ENCODE measurements at places on chromosomes 7 and 10.

DNA sequence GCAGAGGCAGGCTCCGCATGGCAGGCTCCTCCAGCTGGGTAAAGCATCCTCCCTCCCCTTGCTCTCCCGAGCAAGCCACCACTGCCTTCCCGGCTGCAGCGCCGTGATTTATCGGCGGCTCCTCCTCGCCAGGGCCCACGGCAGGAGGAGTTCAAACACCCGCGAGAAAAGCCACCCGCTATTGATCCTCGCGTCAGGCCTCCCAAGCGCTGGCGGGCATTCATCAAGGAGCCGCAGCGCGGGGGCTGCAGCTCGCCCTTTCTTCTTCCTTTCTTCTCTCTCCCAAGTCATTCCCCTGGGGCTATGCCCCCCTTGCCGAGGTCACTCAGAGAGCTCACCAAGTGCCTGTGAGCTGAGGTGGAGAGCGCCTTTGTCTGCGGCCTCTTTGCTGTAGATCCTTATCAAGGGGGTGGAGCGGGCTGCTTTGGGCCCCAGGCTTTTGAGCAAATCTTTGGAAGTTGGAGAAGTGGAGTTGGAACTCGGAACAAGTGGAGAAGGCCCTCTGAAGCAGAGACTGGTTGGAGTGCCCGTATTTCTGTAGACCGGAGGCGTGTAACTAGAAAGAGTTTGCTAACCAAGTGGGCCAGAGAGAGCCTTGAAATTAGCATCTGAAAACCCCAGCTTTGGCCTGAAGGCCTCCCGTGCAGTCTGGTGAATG is 107.2 kb upstream of the PPIF start:
- no peak for DNase-seq

- no peak for DNase-seq
Observed at GRCh38 chr10:22369434-22370072, 24.3 kb downstream of the SPAG6 start.

DNA sequence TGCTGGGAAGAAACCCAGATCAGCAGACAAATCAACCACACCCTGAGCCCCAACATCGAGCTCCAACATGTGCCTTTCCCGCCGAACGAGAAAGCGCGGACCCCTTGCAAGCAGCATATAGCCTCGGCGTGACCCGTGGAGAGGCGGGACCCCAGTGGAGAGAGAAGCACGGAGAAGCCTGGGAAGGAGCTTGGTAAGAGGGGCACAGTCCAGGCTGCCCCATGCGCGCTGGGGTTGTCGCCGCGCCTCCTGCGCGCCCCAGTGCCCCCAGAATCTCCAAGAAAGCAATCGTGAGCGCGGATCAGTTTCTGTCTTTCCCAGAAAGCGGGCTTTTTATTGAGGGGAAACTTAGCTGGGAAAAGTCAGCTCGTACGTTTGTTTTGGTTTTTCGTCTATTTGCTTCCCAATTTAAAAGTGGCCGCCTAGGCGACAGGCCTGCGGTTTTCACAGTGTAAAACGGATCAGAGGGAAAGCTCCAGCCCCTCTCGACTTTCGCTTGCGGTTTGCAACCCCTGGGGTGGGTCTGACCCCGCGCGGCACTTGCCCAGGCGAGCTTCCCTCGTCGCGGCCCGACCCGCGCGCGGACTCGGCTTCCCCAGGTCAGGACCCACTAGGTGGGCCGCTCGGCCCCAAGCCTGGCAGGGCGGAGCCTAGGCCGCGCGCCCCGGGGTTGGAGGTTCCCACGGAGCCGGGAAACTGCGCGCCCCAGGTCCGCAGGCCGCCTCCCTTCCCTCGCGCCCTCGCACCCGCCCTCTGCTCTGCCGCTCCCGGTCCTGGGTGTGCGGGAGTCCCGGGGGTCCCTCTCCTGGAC is 31.1 kb downstream of the SKIDA1 start:
- DNase-seq, result no peak

DNA sequence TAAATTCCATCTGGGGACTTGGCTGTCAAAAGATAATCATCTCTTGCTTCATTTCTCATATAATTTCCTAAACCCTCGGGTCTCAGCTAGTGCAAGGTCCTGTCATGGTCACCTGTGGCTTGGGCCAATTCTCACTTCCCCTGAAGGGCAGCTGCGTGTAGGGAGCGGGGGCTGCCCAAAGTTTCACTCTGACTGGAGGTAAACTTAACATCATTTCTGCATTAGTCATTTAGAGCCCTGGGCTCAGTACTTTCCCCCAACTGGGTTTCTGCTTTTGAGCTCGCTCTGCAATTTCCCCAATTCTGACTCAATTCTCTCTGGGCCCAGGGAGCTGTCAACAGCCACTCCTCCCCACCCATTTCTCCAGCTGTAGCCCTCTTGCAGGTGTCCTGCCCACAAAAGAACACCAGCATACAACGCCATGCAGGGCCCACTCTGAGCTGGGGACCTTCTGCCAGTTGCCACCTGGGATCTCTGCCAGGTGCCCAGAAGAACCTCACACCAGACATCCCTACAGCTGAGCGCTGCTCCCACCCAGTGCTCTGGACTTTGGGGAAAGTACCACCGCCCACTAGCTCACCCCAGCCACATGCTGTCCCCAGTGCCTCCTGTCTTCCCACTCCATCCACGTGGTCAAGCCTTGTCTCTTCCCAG is 37.9 kb downstream of the VOPP1 start:
- peak; percentile 37 for DNase-seq

GRCh38 chr7:96085953-96086352 is 235.9 kb downstream of the SLC25A13 start:
- no peak for DNase-seq

GRCh38 chr10:3765146-3765545 is 19.9 kb downstream of the KLF6 start:
- no peak for DNase-seq

DNA sequence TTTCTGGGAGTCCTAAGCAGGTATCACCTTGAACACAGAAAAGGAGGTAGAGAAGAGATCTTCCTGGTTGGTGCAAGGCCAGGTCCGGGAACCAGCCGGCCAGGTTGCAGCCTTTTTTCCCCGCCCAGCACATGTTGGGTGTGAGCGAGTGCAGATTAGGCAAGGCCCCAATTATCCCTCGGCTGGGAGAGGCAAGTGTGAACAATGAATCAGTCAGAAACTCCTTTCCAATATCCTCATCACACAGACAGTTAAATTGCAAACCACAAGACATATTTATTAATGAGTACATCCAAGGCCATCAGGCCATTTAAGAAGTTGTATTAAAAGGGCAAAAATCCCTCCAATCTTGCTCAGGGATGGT is 115.0 kb upstream of the AFAP1L2 start:
- DNase-seq, result no peak

DNA sequence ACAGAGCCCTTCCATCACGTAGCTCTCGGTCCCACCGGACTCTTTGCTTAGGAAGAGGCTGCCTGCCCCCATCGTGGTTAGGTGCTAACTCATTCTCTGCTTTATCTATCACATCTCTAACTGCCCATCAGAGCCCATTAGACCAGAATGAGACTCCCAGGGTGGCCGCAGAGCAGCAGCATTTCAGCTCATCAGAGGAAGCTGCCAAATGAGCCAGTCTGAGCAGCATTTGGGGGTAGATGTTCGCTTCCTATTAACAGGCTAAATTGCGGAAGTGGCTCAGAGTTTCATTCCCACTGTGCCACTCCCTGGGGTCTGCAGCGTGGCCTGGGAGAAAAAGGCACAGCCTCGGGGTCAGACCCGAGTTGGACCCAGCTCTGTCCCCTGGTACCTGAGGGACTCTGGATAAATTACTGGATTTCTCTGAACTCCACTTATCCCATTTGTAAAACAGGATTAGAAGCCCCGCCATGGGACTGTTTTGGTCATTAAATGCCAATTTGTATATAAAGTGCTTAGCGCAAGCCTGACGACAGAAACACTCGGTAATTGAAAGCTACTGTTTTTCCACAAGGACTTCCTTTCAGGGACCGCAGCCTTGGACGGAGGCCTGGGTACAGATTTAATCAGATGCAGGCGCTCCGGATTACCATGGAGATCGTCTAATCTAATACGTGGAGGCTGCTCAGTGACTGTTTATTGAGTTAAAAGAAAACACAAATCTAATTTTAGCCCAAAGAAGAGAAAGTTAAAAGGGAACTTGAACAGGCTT is 73.8 kb upstream of the PRLHR start:
- DNase-seq, result no peak

- no peak for DNase-seq
Observed at GRCh38 chr10:81367132-81367531, 507.9 kb upstream of the NRG3 start.

DNA sequence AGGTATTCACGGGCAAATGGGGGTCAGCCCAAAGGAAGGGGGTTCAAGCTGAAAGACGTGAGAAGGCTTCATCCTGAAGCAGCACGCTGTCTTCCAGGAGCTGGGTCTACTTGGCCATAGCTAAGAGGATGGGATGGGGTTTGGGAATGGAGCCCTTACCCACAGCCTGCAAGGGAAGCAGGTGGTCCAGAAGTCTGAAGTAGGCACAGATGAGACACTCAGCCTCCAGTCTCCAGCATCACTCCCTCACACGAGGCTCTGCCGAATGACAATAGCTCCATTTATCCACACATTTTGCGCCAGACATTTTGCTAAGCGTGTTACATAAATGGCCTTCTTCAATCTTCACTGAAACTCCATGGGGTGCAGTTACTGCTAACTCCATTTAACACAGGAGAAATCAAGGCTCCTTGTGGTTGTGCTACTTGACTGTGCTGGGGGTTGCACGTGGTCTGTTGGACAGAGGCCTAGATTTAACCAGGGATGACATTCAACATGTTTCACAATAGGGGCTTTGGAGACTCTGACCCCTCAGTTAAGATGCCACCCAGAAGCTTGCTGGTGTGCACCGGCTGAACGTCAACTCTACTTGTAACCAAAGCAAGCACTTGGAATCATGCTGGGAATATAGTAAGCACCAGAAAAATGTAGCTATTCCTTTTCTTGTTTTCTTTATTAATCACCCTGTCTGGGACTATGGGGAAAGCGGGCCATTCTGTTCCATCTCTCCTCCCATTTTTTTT is 85.3 kb downstream of the FAM241B start:
- no peak for DNase-seq

DNA sequence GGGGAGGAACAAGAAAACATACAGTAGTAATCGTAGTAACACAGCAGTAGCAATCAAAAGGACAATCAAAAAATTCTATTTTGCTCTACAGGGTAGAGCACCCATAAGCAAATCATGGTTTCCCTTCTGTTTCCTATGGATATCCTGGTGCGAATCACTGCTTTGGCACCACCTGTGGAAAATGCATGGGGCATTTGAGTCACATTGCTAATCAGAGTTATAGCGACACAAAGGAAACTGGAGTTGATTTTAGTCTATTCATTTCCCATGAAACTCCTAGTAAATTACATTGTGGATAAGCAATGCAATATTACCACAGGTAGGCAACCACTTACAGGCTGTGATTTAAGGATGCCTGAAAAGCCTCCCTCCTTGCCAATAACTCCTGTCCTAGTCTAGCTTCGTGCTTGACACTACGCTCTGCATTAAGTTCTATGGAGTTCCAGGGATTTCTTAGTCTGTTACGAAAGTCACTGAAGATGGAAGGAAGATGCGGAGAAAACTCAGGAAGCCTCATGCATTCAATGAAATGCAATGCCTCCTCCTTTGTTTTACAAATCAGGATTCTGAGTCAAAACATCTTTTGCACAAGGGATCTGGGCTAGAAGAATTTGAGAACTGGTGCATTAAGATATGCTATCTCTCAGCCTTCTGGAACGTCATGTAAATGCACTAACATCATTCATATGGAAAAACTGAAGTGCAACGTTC is 188.4 kb downstream of the DGKI start:
- no peak for DNase-seq

DNA sequence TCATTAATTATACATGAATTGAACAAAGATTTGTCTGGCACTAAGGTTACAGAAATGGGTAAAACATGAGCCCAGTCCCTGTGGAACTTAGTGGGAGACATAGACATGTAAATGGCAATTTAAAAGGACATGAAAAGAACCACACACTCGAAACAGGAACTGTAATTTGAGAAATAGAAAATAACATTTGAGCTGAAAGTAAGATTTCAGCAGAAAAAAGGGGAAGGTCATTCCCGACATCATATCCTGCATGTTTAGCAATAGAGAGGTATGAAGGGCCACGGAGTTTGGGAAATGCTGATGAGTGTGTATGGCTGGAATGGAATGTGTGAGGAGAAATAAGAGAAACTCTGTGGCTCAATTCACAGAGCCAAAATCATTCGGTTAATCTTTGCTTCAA is 175.4 kb upstream of the AHR start:
- no peak for DNase-seq

Measured in stimulated activated CD4-positive, alpha-beta T cell treated with anti-CD3 and anti-CD28 coated beads, Interleukin-1b, Interleukin-23, amount 100 ng/mL, for 1 hour (primary cell).